ENCODE measurements at places on chromosomes 7 and 10. TPM values are rescaled to one million over a fixed set of nuclear protein-coding genes. Genes with fewer than 3 reads are reported as not detected.
A peak's percentile ranks its signal among the peaks of the same experiment; 100 is the strongest.

Gene MACC1
- 0.45 TPM for total RNA-seq

GRCh38 chr7:150962553-150963399 lies 15.3 kb downstream of the KCNH2 start:
- peak; percentile 81 for DNase-seq

DNA sequence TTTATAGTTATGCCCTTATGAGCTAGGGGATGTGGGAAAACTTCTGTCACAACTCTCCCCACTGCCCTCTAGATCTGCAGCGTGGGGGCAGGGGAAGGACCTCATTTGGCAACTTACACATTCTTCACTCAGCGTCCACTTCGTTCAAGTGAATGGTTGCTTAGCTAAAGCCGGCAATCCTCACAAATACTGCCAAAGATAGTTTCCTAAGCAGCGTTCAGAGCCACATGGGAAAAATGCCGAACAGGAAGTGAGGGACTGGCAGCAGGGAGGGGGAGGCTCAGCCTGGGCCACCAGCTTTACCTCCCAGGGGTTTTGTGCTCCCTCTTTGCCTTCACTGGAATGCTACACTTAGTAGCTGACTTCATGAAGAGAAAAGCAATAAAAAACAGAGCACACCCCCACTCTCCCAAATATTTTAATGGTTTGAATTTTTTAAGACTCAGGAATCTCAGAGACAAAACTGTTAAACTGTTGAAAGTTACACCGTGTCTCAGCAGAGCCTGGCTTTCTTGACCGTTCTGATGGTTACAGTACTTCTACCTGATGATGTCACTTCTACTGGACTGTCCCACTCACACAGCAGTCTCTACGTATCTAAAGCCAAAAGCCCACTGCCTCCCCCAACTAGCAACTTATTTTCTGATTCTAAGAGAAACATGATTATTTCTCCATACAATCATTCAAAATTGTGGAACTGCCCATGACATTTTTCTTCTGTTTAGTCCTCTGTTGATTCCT lies 10.4 kb downstream of the GRM3 start:
- no peak for DNase-seq

Gene CLCN1
- total RNA-seq, result 0.16 TPM

Data from natural killer cell (primary cell).